ENCODE measurements at places on chromosomes 2 and 18.

DNA sequence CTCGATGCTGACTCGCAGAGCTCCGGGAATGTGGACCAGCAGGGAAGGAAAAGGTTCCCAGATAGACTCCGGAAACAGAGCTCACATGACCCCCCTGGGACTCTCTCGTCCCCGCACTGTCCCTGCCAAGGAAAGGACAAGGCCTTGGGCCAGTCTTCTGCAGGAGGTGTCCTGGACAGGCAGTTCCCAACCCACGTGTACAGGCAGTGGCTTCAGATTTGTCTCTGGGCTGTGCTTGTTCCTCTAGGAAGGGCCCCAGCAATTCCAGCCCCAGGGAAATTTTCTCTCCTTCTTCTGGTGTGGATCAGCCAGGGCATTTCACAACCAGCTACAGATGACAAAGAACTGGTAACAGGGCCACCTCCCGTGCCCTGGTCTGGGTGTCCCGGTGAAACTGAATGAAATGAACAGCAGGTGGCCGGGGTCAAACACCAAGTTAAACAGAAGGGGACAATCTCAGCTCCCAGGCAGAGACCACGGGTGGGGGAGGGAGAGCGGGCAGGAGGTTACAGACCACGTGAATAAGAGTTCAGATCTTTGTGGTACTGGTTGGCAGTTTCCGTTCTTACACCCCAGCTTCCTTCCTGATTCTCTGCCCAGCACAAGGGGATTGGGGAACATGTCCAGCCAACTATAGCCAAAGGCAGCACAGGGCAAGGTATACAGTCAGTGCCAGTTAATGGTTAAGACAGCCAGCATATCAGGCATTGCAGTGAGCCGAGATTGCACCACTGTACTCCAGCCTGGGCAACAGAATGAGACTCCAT is 52.2 kb upstream of the CAB39 start:
- no peak for DNase-seq

DNA sequence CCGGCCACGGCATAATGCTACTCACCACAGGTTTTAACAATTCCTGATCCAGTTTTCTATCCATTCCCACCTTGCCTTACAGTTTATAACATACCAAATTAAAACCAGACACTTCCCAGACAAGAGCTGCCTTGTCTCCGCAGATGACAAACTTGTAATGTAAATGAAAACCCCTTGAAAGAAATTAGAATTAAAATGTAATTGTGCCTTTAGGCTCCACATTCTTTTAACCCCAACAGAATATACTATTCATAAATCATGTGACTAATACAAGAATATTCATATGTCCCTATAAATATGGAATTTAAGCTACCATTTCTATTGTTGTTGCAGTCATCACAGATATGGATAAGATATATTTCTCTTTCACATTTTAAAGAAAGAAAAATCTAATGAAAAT is 69.9 kb upstream of the ZBTB14 start:
- no peak for DNase-seq

GRCh38 chr2:55277310-55277709 is 8.3 kb upstream of the MTIF2 start:
- DNase-seq: no peak

DNA sequence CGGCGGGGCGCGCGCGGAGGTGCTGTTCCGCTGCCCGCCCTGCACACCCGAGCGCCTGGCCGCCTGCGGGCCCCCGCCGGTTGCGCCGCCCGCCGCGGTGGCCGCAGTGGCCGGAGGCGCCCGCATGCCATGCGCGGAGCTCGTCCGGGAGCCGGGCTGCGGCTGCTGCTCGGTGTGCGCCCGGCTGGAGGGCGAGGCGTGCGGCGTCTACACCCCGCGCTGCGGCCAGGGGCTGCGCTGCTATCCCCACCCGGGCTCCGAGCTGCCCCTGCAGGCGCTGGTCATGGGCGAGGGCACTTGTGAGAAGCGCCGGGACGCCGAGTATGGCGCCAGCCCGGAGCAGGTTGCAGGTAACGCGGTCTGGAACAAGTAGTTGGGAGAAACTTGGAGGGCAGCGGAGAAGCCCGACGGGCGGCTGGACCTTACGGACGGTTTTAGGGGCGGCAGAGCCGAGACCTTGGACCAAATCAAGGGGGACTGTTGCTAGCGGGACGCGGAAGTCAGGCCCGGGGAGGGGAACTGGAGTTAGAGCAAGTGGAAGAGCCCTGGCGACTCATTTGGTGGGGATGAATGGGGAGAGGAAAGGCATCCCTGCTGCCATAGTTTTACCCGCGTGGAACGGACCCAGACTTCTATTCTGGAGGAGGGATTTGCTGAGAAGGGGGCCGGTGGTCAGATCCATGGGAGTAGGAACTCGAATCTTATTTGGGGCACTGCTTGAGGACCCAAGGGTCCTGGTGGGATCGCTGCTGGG is 573 bp downstream of the IGFBP2 start:
- no peak for DNase-seq

DNA sequence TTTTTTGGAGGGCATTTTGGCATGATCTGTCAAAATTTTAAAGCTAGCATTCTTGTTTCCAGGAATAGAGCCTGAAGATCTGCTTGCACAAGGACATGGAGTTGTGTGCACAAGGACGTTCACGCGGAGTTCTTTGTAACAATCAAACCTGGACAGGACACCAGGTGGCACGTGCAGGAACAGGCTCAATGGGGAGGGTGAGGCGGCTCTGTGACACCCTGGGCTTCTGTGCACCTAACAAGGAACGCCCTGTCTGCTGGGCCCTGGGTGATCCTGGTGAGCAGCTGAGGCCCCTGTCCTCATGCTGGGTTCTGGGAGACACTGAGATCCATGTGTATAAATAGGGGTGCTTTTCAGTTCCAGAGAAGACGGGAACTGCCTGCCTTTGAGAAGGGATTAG is 93.1 kb upstream of the PXDN start:
- no peak for DNase-seq

- DNase-seq: no peak
Measured at GRCh38 chr2:131093696-131094462, 619 bp upstream of the FAM168B start.

DNA sequence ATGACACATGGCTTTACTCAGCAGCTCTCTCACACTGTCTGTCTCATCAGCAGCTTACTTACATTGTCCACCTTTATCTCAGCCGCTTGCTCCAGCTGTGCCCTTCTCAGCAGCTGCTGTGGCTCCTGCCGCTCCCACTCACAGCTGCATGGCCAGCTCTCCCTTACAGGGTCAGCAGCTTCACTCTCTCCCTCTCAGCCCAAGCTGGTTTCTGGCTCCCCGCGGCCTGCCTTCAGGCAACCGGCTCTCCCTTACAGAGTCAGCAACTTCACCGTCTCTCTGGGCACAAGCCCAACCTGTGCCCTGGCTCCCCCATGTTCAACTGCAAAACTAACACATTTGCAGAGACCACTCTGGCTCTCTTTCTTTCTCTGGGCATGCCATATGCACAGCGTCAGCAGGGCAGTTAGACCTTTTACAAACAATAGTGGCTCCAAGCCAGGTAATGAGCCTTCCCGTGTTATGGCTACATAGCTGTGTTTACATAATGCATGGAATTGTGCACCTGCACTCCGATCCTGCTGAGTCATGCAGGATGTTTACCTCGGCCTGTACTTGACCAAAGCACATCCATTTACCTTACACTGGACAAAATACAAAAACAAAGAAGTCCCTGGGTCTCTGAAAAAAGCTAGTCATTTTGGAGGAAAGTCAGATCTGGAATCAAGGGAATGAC is 167.3 kb downstream of the DOK6 start:
- no peak for DNase-seq

DNA sequence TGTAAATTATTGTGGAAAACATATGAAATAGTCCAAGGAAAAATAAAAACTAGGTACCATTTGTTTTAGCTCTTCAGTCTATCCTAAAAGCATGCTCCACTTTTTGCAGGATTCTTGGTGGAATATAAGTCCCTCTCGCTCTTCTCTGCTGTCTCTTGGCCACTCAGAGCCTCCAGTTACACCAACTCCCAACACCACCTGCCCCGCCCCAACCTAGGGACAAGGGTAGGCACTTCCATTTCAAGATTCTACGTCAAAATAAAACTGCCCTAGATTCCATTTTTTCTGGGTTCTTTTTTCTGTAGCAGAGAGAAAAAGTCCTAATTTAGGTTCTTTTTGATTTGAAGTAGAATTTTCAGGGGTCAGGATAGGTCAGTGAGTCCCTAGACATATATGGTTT is 1036.2 kb upstream of the POU3F3 start:
- no peak for DNase-seq

DNA sequence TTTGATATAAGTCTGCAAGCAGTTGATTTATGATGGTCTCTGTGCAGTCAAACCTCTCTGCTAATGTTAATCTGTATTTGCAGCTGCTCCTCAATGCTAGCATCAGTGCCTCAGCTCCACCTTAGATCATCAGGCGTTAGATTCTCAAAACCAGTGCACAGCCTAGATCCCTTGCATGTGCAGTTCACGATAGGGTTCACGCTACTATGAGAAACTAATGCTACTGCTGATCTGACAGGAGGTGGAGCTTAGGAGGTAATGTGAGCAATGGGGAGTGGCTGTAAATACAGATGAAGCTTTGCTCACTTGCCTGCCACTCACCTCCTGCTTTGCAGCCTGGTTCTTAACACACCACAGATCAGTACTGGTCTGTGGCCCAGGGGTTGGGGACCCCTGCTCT is 18.4 kb downstream of the RBKS start:
- DNase-seq: no peak

- no peak for DNase-seq
Measured at GRCh38 chr2:206423147-206423546, 20.2 kb upstream of the ADAM23 start.

- DNase-seq: no peak
Measured at GRCh38 chr2:233482616-233483015, 84.0 kb downstream of the USP40 start.

- no peak for DNase-seq
Measured at GRCh38 chr2:74019516-74019915, 34.8 kb downstream of the TET3 start.

DNA sequence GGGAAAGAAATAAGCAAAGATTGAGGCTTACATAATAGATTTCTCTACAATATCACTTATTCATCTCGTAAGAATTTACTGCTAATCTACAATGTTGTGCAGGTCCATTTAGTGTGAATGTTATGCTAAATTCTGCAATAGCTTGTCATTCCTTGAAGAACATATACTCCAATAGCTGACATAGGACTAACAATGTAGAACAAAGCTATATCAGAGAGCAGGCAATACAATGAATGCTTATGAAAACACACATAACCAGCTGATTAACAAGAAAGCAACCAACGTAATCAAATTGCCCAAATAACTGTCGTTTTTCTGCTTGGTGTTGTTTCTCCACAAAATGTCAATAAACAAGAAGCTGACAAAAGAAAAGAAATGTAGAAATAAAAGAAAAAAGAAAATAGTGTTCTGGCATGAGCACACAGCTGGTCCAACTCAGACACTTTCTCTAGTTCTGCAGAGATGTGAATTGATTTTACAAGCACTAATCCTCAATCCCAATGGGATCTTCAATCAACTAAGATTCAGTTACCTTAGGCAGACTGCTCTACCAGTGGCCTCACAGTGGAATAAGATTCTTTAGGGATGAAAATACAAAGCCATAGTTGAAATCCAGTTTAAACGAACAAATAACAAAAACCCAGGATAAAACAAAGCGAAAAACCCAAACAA is 1024.7 kb upstream of the PIK3C3 start:
- no peak for DNase-seq

DNA sequence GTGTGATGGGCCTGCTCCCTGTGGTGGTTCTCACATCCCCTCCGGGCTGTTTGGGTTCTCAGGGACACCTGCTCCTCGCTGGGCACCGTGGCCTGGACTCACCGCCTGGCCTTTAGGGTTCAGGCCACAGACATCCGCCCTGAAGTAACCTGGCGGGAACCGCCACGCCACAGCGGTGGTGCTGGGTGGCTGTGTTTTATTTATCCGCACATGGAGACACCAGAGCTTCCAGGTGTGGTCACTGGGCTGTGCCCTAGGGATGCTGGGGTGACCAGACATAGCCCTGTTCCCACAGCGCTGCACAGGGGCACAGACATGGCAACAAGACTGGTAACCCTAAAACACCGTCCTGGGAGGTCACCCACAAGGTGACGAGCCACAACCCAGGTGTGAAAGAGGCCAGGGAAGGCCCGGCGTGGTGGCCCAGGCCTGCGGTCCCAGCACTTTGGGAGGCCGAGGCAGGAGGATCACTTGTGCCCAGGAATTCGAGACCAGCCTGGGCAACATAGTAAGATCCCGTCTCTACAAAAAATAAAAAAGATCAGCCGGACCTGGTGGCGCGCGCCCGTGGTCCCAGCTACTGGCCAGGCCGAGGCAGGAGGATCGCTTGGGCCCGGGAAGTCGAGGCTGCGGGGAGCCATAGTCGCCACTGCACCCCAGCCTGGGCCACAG is 649 bp upstream of the HSBP1L1 start:
- no peak for DNase-seq

DNA sequence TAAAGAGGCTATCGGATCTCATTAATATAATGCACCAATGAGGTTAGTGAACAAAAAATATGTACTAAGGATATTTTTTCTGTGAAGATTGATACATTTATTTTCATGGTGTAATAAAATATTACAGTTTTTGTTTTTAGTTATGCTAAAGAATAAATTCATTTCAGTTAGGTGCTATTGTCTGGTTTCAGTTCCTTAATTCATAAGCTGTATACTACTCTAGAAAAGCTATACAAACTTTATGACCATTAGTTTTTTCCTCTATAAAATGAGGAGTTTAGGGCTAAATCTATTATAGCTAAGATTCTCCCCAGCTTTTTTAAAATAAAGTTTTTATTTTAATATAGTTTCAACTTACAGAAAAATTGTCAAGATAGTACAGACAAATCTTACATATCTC is 1311.7 kb upstream of the NXPH2 start:
- no peak for DNase-seq

DNA sequence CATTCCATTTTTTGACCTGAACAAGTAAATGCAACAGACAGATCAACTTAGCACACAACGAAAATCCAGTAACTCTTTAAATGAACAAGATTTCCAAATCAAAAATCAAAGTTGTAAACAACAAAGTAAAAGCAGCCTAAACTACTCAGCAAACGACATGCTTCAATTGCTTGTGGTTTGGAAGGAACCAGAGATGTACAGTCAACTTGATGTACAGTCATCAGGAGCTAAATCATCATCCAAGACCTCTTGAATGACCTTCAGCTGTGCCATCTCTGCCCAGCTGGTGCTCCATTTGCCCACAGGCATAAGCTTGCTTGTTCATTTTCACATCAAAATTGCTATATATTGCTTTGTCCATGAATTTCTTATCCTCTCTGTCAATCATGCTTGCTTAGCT is 109.8 kb downstream of the UPP2 start:
- no peak for DNase-seq
